ENCODE measurements at places on chromosomes 2 and 18. TPM values are rescaled to one million over a fixed set of nuclear protein-coding genes. Genes with fewer than 3 reads are reported as not detected.

GRCh38 chr2:145095641-145096435 is 575.9 kb upstream of the ZEB2 start:
- DNase-seq, result no peak

DNA sequence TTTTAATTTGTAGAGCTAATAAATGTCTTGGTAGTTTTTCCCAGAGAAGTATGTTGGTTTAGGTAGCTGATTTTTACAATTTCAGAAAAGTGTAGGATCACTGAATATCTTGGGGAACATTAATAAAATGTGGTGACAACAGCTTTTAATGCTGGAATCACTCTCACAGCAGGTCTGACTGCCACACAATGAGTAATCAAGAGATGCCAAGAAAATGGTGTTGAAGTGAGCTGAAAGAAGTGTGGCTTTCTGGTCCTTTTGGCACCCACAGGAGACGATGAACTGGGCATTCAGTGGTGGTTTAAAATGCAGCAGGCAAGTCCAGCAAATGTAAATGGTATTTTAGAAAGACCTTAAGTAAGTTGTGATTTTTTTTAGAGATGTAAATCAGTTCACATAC is 175.8 kb downstream of the CBLN2 start:
- no peak for DNase-seq

DNA sequence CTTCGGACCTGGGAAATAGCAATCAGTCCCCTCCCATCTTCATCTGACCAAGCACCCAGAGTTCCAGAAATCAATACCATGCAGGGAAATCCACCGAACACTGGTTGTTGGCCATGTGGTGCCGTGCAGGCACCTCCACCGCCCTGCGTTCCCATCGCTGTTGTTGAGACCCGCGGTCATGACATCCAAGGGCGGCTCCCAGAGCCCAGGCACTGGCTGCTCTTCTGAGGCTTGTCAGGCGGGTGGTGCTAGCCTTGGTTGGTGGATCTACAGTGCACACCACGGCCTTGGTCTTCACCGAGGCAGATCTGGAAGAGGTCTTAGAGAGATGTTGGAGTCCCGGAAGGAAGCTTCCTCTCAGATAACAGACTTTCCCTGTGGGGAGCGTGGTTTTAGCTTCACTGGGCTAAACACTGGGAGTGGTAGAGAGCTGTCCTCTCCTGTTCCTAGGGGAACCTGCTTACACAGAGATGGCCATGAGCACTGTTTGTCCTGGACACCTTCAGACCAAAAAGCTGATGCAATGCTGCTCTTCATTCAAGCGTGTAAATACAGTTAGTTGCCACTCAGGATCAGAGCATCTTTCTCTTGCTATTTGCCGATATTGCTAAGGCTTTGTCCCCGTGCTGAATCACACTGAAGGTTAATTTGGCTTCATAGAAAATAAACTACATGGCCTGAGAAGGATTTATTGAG is 58.3 kb downstream of the SMIM21 start:
- DNase-seq, result no peak

DNA sequence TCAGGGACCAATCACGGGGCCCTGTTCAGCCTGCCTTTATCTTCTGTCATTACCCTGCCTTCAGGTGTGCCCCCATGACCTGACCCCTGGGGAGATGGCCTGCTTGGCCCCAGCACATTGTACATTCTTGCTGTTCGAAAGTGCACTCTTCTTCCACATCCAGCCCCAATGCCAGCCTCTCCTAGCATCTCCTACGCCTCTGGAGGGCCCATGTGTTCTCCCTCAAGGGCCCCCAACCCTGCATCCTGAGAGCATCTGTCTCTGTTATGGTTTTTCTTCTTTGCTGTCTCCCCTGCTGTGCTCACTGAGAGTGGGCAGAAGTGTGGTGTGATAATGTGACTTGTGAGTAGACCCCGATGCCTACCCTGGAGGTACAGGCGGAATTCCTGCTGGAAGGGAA is 41.5 kb upstream of the OTOS start:
- no peak for DNase-seq

Gene COL5A2
- polyA plus RNA-seq, result 487 TPM
